ENCODE measurements at places on chromosomes 5 and 9.

- no peak for DNase-seq
These were observed 9.2 kb downstream of the CEP72 start for GRCh38 chr5:621341-621761.

- DNase-seq, result no peak
These were observed 89.5 kb upstream of the TTC23L start for GRCh38 chr5:34749431-34749873.

DNA sequence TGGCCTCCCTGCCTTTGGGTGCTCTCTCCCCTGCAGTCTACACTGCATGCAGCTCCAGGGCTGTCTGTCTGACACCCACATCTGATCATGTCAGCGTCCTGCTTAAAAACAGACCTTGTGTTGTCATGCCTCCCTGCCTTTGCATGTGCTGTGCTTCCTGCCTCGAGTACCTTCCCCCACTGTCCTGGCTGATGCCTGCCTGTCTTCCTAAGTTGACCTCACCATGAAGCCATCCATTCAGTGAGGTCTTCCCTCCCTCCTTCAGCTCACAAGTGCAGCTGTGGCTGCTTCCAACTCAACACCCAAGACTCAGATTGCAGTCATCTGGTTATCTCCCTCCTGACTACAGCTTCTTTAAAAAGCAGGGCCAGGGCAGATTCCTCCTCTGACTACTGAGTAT, 5.5 kb downstream of the ANGPTL2 start:
- DNase-seq, result no peak

GRCh38 chr9:23307731-23308513, 518.1 kb downstream of the ELAVL2 start:
- no peak for DNase-seq

DNA sequence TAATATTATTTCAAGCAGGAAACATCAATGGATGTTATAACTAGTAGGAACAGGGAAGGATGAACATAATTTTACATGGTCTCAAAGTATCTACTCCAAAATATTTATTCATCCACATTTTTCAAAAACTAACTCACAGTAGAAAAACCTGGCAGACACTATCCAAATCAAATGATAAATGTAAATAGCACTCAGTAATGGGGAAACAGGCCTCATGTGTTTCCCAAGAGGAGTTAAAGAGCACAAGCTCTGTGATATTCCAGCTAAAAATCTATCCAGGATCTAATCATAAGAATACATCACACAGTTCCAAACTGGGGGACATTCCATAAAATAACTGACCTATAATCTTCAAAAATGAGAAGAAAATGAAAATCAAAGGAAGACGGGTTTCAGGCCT, 443.1 kb downstream of the ZNF608 start:
- no peak for DNase-seq

- peak; percentile 24 for DNase-seq
These were observed 14.4 kb downstream of the PRKACG start for GRCh38 chr9:68999393-69000105.

- DNase-seq, result no peak
These were observed 153.9 kb downstream of the ARRDC3 start for GRCh38 chr5:91229031-91229727.

- no peak for DNase-seq
These were observed 65.8 kb upstream of the RARS1 start for GRCh38 chr5:168420461-168420860.

DNA sequence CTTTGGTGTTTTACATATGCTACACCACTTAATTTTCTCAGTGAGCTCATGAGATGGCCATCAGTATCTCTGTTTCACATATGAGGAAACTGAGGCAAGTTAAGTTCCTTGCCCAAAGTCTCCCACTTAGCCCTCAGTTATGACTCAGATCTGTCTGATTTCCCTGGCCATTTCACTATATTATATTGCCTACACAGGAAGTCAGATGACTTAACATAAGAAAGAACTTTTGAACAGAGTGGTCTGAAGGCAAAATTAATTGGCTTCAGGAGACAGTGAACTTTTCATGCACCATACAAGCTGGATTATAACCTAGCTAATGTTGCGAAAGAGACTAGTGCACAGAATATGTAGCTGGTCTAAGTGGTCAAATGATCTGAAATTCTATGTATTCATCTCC, 221.6 kb downstream of the NFIB start:
- DNase-seq, result no peak

- no peak for DNase-seq
These were observed 2.2 kb upstream of the ELL2 start for GRCh38 chr5:95963650-95964410.

DNA sequence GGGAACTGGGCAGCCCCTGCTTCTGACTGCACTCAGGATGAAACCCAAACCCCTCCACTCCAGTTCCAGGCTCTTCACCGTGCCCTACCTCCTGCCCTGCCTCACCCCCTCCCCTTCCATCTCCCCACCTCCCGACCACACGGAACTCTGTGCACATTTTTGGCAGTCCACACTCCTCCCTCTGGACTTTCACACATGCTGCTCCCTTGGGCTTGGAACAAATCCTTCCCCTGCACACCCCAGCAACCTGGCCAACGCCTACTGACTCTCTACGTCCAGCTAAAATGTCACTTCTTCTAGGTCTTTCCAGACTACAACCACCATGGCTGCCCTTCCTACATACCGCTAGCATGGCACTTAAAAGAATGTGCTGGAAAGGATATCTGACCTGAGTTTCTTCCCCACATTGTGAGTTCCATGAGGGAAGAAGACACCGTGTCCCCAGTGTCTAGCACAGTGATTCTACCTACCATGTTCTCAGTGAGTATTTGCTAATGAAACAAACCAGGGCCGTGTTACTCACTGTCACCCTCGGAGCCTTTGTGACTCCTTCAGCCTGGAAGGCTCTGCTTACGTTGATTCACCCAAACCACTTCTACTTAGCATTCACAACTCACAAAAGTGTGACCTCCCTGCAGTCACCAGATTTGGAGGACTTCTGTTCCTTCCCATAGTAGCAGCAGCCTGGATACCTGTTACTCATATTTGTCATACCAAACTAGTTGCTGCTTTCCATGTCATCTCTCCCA, 18.7 kb downstream of the RETREG1 start:
- DNase-seq, result no peak

GRCh38 chr5:134609232-134609851, 23.3 kb downstream of the SAR1B start:
- no peak for DNase-seq

DNA sequence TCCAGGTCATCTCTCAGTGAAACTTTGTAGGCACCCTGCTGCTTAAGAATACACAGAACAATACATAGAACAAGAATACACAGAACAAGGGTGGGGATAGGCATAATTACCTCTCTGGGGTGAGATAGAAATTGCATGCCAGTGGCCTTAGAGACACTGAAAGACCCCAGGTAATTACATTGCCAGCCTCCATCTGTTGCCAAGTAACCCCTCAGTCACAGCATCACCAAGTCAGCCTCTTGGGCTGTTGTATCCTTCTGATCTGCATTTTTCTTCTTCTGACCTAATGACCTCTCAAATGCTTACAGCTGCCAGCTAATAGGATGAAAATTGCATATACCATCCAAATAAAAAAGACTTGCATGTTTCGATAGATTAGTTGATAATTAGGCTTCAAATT, 167.7 kb downstream of the GRIA1 start:
- no peak for DNase-seq

DNA sequence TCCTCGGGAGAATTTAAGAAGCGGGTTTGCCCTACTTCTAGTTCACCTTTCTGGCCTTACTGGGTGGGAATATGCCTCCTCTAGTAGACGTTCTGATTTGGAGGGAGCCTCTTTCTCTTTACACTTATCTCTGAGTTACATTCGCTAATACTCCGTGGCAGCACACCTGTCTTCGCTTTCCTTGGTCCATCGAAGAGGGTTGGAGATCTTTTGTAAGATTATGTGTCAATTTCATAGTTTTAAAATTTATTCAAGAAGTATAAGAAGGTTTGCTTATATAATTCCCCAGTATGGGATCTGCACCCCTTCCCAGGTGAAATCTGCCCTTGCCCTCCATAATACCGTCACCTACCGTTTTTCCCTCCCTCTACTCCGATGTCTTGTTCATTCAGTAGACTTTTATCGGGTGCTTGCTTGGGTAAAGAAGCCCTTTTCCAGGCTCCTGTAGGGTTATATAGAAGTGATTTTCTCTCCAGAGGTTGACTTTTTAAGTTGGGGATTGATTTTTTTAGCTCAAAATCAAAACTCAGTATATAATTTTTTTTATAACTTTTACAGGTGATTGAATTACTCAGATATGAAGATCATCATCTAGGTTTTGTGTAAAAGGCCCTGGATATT, 1.1 kb downstream of the GPBP1 start:
- DNase-seq, result no peak

GRCh38 chr9:98193336-98193944, 1.0 kb upstream of the CORO2A start:
- DNase-seq, result no peak

GRCh38 chr5:65927503-65928321, 1.3 kb downstream of the ERBIN start:
- no peak for DNase-seq

DNA sequence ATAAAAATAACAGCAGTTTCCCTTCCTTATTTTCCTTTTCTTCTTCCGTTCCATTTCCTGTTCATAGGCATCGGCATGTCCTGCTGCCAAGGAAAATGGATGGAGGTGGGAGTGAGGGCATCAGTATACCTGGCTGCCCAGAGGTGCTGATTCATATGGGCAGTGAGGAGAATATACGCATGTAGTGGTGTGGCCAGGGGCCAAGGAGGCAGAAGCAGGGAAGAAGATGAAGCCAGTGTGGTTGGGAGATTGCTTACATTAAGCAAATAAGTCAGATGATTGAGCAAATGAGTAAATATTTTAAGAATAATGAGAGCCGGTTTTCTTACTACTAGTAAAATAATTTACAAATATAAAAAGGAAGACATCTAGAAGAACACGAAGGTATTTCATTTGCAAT, 344.9 kb upstream of the PAPPA start:
- no peak for DNase-seq

DNA sequence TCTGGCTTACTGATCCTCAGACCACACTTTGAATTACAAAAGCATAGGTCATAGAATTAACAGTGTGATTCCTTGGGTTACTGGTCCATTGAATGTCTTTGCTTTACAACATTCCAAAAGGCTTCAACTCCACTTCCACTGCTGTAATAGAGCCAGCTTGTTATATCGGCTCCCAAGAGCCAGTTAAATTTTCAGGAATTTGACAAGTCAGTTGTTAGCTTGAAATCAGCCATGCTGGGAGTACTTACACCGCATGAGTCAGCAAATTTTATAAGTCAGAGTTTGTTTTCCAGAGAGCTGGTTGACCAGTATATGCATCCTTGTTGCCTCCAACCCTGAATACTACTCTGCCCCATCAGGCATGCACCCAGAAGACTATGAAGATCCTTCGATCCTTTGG, 73.1 kb downstream of the FOXB2 start:
- DNase-seq, result no peak

DNA sequence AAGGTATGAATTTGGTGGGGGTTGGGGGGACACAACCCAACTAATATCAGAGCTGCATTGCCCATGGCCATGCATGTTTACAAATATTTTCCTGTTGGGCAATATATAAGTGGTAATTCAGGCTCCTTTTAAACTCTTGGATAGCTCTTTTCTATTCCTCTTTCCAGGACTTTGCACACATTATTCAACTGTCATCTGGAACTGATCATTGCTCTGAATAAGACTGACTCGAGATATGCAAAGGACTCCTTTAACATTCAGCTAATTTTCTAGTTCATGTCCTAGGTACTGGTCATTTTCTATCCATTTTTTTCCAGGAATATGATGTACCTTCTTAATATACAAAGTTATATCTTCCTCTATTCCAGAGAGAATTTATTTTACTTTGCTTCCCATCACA, 89.5 kb upstream of the STK32A start:
- DNase-seq, result no peak

DNA sequence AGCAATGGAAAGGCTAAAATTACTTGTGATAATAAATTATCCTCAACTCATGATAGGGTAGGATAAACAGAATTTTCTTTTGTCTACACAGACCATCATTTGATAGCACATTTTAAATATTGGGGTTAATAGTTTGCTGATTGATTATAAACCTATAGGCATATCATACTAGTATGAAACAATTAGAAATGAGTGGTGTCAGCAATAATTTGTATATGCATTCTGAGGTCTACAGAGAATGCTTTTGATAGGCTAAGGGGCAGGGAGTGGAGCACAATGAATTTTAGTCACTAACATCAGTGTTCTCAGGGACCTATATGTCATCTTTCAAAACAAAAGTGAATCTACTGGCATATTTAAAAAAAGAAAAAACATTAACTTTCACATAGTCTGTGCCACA, 27.8 kb upstream of the NADK2 start:
- no peak for DNase-seq

DNA sequence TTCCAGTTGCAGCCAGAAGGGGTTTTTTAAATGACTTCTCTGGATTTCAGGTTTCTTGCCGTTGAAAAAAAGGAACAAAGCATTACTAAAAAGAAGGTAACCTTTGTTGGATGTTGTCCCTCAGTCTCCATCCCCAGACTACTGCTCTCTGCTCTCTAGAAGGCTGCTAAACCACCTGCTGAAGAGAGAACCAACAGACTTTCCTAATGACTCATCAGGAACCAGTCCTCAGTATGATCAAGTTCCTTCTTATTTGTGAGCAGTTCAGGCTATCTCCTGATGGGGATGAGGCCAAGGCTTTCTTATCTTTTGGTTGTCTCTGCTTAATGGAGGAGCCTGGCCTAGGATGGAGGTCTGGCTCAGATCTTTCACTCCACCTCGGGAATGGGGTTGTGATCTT, 4.1 kb downstream of the KIF4B start:
- DNase-seq, result no peak

DNA sequence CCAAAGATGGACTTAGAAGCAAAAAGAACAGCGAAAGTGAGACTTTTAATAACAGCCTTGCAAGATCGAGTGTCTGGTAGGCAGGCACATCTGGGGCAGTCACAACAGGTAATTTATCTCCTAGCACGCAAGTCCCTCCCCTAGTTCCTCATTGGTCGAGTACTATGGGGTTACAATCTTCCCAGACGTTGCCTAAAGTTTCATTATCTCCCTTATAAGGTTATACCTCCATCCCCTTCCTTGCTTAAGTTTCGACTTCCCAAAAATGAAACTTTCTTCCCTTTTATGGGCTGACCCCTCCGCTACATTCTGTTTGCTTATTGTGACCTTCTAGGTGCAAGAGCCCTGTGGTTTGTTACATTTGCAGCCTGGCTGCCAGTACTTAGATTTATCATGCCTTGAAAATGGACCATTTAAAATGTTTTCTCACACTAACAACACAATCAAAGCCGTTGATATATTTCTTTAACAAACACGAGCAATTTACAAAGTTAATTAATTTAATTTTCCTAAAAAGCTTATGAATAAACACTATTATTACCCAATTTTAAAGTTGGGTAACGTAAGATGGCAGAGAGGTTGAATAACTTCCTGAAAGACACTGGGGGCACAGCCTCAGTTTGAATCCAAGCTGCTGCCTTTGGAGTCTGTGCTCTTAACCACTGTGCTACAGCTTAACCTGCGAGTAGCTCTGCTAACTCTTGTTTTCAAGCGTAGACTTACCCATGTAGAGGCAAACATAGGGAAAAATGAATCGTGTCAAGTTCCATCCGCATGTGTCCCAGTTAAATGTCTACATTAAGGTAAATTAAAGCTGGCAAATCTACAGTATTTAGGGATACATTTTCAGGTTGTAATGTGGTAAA, 91.7 kb downstream of the EDIL3 start:
- DNase-seq, result no peak

All from activated B cell treated with CpG ODN at 0.5 μM for 24 hours (primary cell).